ENCODE measurements at places on chromosomes 5 and 9.

- no peak for DNase-seq
Observed at GRCh38 chr5:114265432-114266060, 96.3 kb upstream of the KCNN2 start.

- no peak for DNase-seq
Observed at GRCh38 chr5:646396-647201, 34.5 kb downstream of the CEP72 start.

DNA sequence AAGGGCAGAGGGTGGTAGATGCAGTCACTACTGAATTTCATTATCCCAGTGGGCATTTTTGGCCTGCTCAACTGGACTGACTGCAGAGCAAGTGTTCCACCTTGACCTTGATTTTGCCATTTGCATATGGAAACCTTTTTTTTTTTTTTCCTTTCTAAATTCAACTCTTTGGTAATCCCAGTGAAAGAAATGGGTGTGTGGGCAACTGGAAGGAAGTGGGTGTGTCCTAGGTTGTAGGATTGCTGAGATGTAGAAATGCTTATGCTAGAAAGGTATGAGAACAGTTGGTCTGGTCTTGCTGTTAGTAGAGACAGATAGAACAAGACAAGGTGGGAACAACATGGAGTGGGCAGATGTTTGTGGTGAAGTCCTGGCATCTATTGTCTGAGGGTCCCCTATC lies 7.8 kb upstream of the IL12B start:
- no peak for DNase-seq

GRCh38 chr5:6837519-6838110 lies 124.4 kb downstream of the TENT4A start:
- DNase-seq = no peak

GRCh38 chr5:113507601-113508000 lies 5.9 kb upstream of the YTHDC2 start:
- no peak for DNase-seq

DNA sequence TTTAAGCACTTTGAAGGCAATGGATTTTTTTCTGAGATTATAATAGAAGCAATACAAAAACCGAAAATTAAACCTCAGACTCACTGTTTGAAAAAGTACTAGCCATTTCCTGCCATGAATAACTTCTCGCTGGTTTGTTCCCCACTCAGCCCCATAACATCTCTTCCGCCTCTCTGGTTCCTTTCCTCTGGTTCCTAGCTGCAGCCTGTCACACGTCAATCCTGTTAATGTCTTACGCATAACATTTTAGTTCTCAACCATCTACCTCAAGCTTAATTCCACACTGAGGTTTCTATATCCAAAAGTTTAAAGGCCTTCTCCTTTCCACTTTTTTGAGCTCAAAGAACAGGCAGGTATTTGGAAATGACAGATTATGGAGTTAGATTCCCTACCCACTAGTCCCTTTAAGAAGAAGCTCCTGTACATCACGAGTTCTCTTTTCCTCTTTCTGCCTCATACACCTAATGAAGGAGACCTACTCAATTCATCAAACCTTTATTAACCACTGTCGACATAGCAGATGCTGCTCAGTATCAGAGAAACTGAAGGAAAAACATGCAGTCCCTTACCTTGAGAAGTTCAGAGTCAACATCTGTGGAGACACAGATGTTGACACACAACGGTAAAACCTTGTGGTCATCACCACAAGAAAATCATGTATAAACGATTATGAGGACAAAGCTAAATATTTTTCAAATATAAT lies 243.0 kb upstream of the PTGER4 start:
- DNase-seq = no peak

GRCh38 chr5:102798104-102798785 lies 43.1 kb downstream of the PAM start:
- no peak for DNase-seq

GRCh38 chr9:85466834-85467233 lies 274.9 kb downstream of the AGTPBP1 start:
- no peak for DNase-seq

- DNase-seq = no peak
Observed at GRCh38 chr9:123773783-123774182, 156.1 kb downstream of the DENND1A start.

DNA sequence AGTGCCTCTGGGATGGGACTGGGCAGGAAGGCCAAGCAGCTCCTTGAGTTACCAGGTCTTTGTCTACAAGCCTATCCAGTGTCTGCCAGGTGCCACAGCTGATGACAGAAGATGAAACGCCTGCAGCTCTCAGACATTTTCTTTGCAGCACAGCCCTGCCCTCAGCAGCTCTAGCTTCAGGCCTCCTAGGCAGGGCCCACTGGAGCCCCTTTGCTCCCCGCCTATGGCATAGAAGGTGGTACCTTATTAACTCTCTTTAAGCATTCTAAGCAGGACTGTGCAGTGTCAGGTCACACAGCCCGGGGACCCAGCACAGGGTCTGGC lies 1.3 kb upstream of the SKP1 start:
- no peak for DNase-seq

- peak; percentile 40 for DNase-seq
Observed at GRCh38 chr9:136625101-136626065, 37.3 kb upstream of the EGFL7 start.

DNA sequence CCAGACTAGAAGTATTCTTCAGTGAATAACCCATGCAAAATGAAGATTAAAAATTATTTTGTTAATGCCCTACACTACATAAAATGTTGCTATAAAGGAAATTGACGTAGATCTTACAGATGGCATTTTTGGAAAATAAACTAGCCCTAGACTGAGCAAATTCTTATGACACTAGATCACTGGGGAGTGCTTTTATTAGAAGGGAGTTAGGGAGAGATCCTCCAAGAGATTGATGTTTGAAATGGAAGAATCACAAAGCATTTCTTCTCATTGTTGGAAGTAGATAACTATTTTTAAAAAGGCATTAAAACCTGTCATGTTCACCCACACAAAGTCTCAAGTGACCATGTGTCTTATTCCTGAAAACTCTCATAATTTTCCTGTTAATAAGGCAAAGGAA lies 351.1 kb upstream of the TLE4 start:
- DNase-seq = peak; percentile 74

DNA sequence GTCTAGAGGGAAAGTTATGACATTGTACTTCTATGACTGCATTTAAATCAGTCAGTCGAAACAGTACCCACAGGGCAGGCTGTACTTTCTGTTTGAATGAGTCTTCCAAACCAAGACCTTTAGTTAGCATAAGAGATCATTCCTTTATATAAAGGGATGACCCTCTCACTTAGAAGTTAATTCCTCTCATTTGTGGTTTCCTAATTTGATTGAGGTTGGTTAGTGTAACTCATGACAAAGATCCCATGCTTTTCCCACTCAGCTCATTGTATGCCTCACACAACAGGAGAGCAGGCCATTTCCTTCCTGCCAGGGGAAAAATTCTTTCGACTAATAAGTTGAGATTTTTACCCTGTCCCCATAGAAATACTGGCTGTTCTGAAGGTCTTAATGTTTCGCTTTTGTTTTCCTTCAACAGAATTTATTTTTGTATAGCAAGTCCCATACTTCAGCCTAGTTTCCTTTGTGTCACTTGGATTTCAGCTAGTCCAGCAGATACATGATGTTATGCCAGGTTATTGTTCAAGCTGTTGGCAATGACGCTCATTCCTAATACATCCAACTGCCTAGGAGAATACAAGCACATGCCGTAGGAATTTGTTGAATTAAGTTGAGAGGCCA lies 500.7 kb downstream of the SPATA31D1 start:
- DNase-seq = peak; percentile 43

All from AG10803 (cell line).